ENCODE measurements at places on chromosomes 3 and 15. TPM values are rescaled to one million over a fixed set of nuclear protein-coding genes. Genes with fewer than 3 reads are reported as not detected.

DNA sequence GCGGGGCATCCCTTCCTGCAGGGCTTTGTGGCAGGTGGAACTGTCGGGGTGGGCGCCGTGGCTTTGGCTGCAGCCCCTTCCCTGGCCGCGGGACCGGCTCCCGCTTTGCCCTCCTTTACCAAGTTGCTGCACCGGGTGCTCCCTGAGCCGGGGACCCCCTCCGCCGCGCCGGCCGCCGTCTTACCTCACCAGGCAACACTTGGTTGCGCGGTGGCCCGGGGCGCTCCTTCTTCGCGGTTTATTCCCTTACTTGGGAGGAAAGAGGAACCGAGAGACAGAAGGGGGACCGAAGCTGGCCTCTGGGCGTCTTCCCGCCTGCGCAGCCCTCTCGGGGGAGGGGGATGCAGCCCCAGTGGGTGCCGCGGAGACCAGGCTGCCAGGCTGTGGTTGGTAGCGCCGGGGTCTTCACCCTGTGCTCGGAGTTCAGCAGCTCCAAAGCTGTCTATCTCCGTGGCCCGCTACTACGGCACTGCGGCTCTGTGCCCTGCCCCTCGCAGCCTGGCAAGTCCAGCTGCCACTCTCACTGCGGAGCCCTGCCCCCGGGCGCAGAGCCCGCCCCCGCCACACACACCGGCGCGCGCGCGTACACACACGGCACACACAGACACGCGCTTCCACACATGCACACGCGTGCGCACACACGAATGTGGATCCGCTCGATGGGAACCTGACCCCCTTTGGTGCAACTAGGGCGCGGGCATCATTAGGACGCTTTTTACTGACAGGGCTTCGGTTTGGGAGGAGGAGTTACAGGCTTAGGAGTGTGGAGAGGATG is at the start of gene DGKG:
Gene DGKG, minus strand, starts transcription at position 473 of the 775 bp plus-strand sequence. CDS start 41,775 bp downstream, outside the sequence.
- peak; percentile 64 for DNase-seq

GRCh38 chr3:167493244-167493643 is 19.4 kb upstream of the SERPINI2 start:
- no peak for DNase-seq

SLC22A13 gene
- total RNA-seq, result 0.51 TPM

GP5 gene
- total RNA-seq, result 0.18 TPM

BHLHE40 gene
- 41.5 TPM for total RNA-seq

DNA sequence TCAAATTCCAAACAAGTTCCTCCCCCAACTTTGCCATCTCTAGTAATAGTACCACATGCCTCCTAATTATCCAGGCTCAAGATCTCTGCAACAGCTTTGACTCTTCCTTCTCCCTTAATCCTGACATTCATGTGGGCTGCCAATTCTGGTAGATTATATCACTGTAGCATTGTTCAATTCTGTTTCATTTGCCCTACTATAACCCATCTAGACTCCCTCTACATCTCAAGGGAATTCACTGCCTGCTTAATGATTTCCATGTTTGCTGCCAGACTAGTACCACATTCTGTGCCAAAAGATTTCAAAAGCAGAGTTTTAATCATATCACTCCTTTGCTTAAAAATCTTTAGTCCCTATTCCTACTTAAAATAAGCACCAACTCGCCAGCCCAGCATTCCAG is 34.6 kb upstream of the PPIB start:
- no peak for DNase-seq

- DNase-seq, result no peak
These were observed 3.7 kb upstream of the SH3BP5 start for GRCh38 chr3:15336057-15336456.

DNA sequence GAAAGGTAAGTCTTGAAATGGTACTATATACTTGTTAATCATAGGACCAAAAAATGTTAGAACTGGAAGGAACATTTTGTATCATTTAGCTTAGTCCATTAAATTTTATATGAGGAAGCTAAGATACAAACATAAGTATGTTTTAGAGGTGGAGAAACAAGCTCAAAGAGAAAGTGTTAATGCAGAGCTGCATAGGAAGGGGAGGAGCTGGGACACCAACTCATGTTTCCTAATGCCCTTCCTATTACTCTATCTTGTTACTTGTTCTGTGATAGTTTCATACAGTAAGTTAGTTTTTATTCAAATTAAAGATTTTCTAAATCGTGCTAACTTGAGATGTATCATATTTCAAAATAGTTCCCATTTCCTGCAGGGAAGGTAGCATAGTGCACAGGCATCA is 7.4 kb downstream of the SLC35A5 start:
- no peak for DNase-seq

DNA sequence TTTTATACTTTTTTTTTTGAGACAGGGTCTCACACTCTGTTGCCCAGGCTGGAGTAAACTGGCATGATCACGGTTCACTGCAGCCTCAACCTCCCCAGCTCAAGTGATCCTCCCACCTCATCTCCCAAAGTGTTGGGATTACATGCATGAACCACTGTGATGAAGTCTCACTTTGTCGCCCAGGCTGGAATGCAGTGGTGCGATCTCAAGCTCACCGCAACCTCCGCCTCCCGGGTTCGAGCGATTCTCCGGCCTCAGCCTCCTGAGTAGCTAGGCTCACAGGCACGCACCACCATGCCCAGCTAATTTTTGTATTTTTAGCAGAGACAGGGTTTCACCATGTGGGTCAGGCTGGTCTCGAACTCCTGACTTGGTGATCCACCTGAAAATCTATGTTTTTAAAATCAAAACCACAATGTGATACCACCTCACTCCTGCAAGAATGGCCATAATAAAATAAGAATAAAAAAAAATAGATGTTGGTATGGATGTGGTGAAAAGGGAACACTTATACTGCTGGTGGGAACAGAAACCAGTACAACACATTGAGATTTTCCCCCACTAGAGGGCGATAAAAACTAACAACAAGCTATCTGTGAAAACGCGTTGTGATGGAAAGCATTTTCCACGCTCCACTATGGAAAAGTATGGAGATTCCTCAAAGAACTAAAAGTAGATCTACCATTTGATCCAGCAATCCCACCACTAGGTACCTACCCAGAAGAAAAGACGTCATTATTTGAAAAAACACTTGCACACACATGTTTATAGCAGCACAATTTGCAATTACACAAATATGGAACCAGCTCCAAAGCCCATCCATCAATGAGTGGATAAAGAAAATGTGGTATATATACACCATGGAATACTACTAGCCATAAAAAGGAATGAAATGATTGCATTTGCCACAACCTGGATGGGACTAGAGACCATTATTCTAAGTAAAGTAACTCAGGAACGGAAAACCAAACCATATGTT is 26.8 kb upstream of the OCA2 start:
- no peak for DNase-seq

DNA sequence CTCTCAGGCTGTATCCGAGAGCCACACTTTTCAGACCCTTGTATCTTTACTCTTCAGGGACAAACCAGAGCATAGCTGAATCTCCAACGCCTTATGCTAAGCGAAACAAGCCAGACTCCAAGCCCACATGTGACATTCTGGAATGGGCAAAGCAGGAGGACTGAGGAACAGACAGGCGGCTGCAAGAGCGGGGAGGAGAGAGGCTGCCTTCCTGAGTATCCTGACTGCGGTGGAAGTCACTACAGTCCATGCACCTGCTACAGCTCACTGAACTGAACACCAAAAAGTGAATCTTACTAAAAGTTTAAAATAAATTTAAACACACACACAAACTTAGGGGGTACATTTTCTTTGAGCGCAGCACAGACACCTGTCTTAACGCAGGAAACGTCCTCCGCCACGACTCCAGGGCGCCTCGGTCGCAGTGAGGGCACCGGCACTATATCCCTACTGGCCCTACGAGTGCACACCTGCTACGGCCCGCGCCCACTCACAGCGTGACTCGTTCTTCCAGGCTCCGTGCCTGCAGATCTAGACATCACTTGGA is 1.4 kb downstream of the CYFIP1 start:
- no peak for DNase-seq

- no peak for DNase-seq
These were observed 44.8 kb downstream of the DMXL2 start for GRCh38 chr15:51577636-51578304.

ATP8B4 gene
- total RNA-seq, result 0.54 TPM

DNA sequence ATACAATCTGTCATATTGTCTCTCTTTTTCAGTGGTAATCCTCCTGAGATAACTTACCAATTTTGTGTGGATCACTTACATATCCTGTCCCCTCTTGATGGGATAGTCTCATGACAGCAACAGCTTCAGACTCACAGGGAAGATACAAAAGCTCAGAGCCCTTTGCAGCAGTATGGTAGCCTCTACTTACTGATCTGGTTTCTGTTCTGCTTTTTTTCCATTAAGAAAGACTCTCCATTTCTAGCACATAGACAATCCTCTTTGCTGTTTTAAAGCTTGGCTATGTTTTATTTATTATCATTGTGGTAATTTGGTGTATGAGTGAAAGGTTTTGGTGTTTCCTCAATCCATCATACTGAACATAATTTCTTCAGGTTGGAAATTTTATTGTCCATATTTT is 25.4 kb upstream of the SOX14 start:
- no peak for DNase-seq

FBXO40 gene
- total RNA-seq, result not detected

GRCh38 chr3:13852638-13853009 is 27.2 kb downstream of the WNT7A start:
- DNase-seq, result no peak

DNA sequence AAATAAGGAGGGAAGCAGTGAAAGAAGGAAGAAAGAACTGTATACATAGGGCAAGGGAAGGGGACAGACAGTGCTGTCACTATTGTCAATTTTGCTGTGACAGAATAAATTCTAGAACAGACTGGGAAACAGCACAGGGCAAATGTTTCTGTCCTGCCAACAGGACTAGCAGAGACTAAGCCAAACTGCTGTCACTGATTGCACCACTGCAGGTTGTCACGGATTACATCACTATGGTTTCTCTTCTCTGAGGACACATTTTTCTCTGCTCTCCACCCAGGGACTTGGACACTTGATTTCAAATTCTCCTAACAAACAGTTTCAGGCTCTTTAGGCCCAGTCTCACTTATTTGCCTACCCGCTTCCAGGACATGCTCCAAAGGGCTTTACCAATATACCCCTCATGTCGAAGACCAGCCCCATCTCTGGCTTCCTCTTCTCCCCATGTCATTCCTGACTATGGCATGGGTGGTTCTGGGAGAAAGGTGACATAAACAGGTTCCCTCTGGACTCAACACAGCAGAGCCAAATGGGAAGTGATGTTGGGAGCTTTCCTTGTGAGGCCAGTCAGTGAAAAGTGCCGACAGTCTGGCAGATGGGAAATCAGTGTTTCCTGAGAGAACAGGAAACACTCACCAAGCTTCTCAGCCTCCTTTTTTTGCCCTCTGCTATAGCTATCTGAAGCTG is 70.2 kb upstream of the ST3GAL6 start:
- no peak for DNase-seq

- no peak for DNase-seq
These were observed 9.4 kb upstream of the DYNLT2B start for GRCh38 chr3:196327405-196327804.

MKRN2OS gene
- total RNA-seq, result not detected

GRCh38 chr15:46589088-46589487 is 954.3 kb downstream of the SQOR start:
- no peak for DNase-seq

- DNase-seq, result no peak
These were observed 41.0 kb downstream of the CD200 start for GRCh38 chr3:112373924-112374323.

DNA sequence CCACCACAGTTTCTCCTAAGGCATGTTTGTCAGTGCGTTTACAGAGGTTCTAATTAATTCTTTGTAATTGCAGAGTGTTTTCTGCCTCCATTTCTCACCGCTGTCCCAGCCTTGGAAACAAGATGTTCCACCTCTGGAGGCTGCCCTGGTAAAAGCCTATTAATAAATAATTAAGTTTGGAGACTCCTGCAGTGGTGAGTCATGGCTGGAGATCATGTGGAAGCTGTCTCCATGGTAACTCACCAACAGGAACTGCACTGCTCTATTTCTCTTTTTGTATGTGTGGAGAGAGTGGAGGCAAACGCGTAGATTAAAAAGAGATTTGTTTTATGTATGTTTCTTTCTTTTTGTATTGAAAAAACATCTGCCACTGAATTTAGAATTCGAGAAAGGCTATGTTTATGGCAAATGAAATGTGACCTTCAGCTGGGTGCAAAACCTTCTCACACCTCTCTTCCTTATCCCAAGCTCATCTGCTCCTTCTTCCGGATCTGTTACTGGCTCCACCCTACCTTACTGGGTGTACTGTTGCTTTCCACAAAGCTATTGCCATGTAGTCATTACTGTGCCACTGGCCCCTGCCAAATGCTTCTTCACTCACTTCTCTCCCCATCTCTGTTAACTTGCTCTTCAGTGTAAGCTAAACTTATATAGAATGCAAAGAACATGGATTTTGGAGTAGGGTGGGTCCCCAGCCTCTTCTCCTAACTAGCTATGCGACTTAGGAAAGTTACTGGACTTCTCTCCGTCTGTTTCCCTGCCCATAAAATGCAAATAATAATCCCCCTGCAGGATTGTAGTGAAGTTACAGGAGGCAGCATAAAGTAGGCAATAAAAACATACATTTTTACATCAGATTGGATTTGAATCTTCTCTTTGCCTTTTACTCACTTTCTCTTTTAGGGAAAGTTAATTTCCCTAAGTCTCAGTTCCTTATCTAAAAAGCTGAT is 778.5 kb downstream of the NTRK3 start:
- DNase-seq, result no peak

PROK2 gene
- total RNA-seq, result not detected

IL17RC gene
- 0.29 TPM for total RNA-seq

- no peak for DNase-seq
These were observed 215.5 kb upstream of the BHLHE40 start for GRCh38 chr3:4763604-4764247.

GRCh38 chr3:123343296-123344174 is 105.4 kb downstream of the ADCY5 start:
- no peak for DNase-seq

DNA sequence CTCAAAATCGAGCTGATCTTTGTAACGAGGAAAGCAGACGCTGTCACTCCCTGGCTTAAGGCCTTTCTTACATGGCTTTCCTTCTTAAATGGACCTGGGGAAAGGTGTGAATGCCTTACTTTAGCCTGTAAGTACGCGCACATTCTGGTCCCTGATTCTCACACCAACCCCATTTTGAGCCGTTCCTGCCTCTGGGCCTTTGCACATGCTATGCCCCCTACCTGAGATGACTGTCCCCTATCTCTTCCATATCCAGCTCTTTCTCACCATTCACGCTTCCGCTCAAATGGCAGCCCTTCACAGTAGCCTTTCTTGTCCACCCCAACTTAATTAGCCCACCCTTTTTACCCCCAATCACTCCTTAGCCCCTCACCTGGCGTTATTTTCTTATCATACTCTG is 496.7 kb downstream of the SHQ1 start:
- DNase-seq, result no peak

- no peak for DNase-seq
These were observed 987.0 kb downstream of the NTRK3 start for GRCh38 chr15:87269566-87269965.

Measured in activated B cell treated with CpG ODN at 0.5 μM for 24 hours (primary cell).